ENCODE measurements at places on chromosomes 12 and 14.

DNA sequence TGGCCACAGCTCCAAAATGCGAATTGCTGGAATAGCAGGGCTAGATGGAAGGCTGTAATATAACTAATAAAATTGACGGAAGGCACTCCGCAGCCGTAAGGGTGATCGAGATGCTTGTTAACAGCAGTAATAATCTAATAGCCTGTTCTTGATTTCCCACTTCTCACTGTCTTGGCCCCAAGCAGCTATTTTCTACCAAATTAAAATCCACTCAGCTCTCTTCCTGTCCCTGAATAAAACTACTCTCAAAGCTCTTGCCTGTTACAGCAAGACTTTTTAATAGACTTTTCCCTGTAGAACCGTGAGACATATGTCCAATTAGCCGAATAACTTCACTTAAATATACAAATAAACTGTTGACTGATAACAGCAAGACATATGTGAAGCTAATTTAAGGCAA, 38.0 kb downstream of the ADCK1 start:
- no peak for DNase-seq

GRCh38 chr14:43165651-43166050, 1341.4 kb downstream of the FSCB start:
- DNase-seq, result no peak

DNA sequence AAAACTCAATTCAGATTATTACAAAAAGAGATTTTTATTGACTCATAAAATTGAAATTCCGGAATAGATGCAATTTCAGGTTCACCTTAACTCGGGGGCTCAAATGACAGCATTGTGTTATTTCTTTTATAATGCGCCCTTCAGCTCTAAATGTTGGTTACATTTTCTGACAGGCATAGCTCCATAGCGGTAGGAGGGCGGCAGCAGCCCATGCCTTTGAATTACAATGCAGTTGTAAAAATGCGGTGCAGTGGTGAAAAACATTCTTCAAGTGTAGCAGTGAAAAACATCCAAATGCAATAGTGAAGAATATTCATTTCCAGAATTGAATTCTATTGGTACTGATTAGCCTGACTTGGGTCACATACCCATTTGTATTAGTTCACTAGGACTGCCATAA, 215.3 kb upstream of the PKP2 start:
- no peak for DNase-seq

DNA sequence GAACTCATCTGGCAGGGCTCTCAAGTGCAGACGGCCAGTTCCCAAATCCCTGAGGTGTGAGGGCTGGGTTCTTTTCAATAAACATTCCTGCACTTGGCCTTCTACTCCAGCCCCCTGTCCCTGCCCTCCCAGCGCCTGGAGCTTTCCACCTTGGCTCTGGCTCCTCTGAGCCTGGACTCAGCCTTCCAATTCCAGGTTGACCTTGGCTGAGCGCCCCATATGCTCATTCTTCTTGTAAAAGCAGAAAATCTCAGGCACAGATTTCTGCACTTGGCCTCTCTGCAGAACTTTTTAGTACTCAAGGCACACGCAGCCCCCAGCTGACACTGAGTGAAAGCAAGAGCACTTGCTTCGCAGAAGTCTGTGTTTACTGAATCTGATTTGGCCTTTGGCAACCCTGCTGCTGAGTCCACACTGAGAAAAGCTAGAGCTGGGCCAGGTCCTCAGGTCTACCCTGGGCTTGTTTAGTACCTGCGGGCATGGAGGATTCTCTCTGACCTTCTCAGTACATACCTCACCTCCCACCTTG, 222.7 kb downstream of the MSRB3 start:
- no peak for DNase-seq

DNA sequence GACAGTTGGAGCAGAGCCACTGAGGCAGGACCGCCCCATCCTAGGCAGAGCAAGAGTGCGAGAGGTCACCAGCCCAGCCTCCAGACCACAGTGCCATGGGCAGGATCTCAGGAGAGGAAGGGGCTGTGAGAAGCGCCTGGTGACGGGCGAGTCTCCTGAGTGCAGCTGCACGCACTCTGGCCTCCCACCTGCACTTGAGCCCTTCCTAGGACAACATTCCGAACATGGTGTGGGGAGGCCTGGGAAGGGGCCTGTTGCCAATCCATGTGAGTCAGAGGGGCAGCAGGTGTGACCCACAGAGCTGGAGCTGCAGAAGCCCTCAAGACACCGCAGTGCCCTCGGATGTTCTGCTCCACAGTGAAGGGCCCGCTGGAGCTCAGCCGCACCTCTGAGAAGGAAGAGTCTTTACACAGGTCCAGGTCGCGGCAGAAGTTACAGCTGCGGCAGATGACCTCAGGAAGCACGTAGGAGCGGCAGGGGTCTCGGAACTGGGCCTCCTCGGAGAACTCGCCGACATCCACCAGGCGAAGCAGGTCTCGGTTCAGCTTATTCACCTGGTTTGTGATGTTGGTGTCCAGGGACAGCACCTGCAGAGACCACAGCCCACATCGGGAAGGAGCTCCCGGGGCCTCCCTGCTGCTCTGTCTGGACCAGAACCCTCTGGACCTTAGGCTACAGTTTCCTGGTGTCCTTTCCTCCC, 7.3 kb downstream of the P2RX2 start:
- no peak for DNase-seq

DNA sequence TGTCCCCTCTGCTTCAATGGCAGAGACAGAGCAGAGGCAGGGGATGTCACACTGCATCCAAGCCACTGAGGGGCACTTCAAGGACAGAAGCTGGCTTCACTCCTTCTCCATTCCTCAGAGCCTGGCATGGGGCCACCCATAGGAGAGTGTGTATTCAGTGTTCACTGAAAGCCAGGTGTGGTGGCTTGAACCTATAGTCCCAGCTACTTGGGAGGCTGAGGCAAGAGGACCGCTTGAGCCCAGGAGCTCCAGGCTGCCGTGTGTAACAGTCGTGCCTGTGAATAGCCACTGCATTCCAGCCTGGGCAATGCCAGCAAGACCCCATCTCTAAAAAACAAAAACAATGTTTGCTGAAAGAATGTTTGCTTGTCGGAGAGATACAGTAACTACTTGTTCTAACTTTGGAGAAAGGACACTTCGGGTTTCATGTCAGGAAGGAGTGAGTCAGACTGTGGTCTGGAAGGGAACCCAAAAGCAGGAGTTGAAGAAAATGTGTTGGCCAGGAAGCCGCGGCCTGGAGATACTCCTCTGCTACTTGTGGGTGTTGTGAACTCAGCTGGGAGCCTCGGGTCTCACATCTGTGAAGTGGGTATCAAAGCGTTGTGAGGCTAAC, 43.4 kb downstream of the ELK3 start:
- no peak for DNase-seq

GRCh38 chr14:65804439-65805112, 392.0 kb downstream of the FUT8 start:
- no peak for DNase-seq

DNA sequence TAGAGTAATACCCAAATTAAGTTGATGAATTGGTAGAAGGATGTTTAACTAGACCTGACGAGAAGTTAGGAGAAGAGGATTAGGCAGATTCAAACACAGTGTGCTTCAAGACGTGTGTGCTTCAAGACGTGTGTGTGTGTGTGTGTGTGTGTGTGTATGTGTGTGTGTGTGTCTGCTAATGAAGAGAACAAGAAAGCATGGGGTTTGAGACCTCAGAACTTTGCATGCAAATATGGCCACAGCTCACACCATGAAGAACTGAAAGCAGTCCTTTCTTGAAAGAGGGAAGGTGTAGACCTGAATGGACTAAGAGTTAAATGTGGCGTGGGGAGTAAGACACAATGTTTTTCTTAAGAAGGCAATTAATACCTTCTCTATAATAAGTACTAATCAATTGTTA, 32.5 kb upstream of the SSPN start:
- DNase-seq, result no peak

GRCh38 chr12:100669922-100670321, 96.4 kb downstream of the GAS2L3 start:
- DNase-seq, result no peak

DNA sequence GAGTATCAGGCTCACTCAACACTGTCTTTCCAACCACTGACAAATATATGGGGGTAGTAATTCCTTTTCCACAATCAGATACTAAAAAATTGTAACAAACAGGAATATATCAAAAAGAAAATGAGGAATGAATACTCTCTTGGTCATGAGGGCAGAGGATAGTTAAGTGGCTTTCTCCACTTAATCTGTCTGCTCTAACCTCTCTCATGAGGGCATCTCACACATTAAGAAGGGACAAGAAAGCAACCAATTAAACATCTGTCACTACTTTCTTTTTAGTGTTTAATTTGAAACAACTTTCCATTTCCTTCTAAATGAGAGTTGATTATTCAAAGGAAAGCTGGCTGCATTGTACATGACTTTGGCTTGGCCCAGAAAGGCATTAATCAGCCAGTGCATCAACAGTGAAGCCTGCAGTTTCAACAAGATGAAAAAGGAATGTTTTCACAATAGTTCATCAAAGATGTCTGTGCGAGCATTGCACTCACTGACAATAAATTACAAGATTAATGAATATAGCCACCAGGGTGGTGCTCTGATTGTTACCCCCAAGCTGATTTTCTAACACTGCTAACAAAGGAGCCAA, 142.0 kb downstream of the SEC23A start:
- no peak for DNase-seq

- no peak for DNase-seq
Measured at GRCh38 chr12:24360907-24361306, 411.4 kb upstream of the SOX5 start.

DNA sequence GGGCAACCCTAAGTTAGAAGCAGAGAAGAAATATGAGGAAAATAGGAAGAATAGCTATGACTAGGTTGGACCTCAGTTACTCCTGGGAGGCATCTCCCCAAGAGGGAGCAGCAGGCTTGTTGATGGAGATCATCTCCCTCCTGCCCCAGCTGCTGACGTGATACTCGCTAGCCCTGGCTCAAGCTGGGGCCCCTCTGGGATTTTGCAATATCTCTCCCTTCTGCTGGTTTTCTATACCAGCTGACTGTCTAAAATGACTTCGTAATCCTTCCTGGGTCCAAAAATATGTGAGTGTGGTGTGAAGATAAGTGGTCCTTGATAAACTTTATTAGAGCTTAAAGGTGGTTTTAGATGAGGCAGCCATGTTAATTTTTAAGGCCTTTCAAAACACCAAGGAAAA, 4.5 kb upstream of the HECTD4 start:
- DNase-seq, result peak; percentile 95

GRCh38 chr14:22563987-22564386, 25.0 kb downstream of the DAD1 start:
- no peak for DNase-seq

DNA sequence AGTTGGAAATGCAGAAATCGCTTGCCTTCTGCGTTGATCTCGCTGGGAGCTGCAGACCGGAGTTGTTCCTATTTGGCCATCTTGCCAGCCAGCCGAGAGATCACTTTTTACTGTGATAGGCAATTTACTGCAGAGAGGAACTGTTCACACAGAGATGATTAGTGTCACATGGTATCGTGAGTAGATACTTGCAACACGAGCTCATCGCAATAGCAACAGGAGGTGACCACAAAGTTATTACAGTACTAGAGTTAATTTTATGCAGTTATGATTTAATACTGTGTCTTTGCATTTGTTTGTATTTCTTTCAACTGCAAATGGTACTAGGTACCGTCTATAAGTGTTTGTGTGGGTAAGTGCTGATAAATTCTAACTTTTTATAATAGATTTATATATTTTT, 27.8 kb downstream of the NOPCHAP1 start:
- DNase-seq, result no peak

- DNase-seq, result no peak
Measured at GRCh38 chr12:113463746-113464451, 7.8 kb downstream of the LHX5 start.

- no peak for DNase-seq
Measured at GRCh38 chr14:49512147-49512551, 74.0 kb downstream of the RPS29 start.

DNA sequence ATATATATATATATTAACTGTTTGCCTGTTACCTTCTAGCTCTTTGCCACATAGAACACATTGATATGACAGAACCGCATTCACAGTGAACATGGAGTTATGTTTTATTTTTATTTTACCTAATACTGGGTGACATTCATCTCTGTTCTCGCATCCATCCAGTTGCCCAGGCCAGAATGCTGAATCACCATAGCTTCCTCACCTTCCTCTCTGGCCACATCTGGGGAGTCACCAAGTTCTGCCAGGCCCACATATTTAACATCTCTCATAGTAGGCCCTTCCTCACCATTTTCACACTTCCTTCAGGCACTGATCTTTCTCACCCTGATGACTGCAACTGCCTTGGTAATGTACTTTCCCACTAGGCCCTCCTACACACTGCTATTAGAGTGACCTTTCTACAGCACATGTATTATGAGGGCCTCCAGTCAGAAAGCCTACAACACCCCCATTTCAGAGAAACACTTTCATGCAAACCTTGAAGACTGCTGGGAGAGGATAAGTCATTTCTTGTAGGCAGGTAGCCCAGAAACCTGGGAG, 106.8 kb downstream of the LGR5 start:
- no peak for DNase-seq

- no peak for DNase-seq
Measured at GRCh38 chr12:12181511-12181910, 85.3 kb downstream of the LRP6 start.

DNA sequence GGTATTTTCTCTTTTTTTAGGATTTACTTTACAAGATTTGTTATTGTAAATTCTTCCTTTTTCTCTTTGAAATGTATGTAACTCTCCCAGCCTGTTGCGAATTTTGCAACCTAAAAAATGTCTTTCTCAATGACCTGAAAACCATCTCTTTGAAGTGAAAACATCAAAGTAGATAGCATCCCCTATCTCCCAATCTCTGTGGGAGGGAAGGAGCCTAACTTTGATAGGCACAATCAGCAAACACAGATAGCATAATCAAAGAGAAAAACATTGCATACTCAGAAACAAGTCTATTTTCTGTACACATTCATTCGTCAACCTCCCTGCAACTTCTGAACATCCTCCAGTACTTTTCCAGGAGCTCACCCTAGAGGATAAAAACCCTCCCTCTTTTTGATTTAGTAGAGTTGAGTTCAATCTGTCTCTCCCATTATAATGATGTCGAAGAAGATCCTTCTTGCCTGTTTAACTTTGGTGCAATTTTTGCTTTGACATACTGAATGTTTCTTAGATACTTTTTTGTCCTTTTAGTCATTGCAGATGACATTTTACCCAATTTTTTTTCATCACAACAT, 849.2 kb upstream of the LRFN5 start:
- DNase-seq, result no peak

GRCh38 chr12:46373301-46374296, 1.0 kb upstream of the SLC38A2 start:
- DNase-seq, result peak; percentile 54

GRCh38 chr14:60303745-60304144, 54.7 kb downstream of the PPM1A start:
- DNase-seq, result no peak

- DNase-seq, result no peak
Measured at GRCh38 chr14:72500234-72500838, 393.6 kb downstream of the DPF3 start.

GRCh38 chr14:70008284-70009262, 129.4 kb downstream of the SMOC1 start:
- DNase-seq, result no peak

Data from hematopoietic multipotent progenitor cell treated with erythropoietin and hydrocortisone succinate and interleukin-3 and kit ligand, for 15 days (in vitro differentiated cells).